Activated CD8-positive, alpha-beta memory T cell treated with anti-CD3 and anti-CD28 coated beads for 1 hour (primary cell): ENCODE measurements at places on chromosomes 1 and 21.

DNA sequence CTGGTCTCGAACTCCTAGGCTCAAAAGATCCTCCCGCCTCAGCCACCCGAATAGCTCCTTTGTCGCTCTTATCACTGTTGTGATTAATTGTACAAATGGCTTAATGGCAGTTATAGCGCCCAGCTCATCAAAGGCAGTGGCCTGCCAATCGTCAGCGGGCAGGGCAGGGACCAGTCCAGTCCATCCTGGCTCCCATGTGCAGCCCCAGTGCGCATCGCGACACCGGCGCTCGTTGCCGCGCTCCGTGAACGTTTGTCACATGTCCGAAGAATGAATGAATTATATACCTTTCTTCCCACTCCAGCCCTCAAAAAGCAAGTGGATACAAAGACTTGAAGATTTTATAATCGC, 18.4 kb downstream of the MTX1 start:
- no peak for DNase-seq

DNA sequence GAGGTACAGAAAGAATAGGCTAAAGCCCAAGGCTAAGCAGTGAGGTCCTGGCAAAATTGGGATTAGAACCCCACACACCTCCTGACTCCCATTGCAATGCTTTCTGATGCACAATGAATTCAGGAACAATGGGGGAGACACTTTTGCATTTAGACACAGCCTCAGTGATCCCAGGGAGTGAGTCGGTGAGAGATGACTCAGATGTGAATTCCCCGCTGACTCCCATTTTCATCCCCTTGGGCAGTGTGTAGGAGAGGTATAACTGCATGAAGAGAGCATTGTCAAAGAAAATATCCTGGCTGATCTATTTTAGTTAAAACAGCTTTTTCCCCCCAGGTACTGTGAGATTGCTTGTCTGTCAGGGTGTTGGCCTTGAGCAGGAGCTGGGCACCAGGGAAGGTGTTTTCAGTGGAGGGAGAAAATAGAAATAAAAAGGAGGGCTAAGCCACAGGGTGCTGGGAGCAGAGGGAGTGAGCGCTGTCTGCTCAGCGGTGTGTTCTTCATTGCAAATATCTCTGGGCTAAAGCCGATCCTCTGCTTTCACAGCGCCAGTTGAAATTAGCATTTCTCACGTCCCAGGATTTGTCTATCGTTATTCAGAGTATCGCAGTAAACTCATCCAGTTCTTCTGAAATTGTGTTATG, 247.7 kb upstream of the PTBP2 start:
- no peak for DNase-seq

DNA sequence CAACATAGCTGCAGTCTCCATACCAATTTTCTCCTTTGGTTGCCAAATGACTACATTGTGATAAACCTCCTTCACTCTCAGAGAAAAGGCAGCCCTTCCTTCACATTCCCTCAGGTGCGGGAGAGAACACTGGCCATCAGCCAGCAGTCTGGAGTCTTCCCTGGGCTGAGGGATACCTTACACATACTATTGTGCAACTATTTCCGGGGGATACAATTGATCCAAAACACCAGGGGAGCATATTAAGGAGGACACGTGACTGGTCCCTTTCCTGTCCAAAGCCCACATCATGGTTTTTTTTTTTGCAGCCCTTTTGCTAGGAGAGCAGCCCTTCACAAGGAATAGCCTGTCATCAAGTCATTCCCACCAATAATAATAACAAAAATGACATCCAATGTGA, 172.1 kb upstream of the ZRANB2 start:
- DNase-seq = no peak

DNA sequence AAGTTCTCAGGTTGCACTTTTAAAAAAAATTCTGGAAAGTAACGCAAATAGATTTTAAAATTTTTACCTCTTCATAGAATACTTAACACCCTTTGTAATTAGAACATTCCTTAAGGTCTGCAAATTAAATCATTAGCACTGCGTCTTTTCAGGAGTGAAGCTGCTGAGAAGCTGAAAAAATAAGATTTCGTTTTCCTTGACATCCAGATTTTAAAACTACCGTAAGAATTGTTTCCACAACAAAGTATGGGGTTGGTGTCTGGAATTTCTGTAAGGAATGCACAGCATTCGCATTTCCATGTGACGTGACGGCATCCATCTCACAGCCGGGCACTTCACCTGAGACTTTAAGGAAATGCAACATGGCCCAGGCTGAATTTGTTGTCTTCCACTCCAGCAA, 76.3 kb upstream of the COX20 start:
- DNase-seq = no peak

GRCh38 chr1:192497214-192497794, 78.3 kb upstream of the RGS1 start:
- no peak for DNase-seq
